ENCODE measurements at places on chromosomes 4 and X. TPM values are rescaled to one million over a fixed set of nuclear protein-coding genes. Genes with fewer than 3 reads are reported as not detected.
A peak's percentile ranks its signal among the peaks of the same experiment; 100 is the strongest.

GRCh38 chr4:8907596-8908205 is 36.1 kb upstream of the HMX1 start:
- DNase-seq = no peak

- no peak for DNase-seq
Observed at GRCh38 chr4:77354550-77354949, 197.5 kb downstream of the CCNG2 start.

FGFBP2 gene
- polyA plus RNA-seq = 0.78 TPM

PAGE5 gene
- polyA plus RNA-seq = not detected

UGT2B15 gene
- not detected for polyA plus RNA-seq

DNA sequence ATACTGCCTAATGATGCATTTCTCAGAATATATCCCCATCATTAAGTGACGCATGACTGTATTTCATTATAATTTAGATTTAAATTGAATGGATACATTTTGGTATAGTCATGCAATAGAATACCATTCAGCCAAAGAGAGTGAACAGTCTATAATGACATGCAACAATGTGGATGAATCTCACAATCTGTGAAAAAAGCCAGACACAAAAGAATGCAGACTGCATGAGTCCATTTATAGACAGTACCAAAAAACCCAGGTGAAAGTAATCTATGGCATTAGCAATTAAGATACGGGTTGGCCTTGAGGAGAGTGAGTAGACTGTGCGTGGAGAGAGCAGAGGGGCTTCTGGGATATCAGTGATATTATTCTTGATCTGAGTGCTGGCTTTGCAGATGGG is 239.7 kb upstream of the PGRMC2 start:
- DNase-seq = no peak

DNA sequence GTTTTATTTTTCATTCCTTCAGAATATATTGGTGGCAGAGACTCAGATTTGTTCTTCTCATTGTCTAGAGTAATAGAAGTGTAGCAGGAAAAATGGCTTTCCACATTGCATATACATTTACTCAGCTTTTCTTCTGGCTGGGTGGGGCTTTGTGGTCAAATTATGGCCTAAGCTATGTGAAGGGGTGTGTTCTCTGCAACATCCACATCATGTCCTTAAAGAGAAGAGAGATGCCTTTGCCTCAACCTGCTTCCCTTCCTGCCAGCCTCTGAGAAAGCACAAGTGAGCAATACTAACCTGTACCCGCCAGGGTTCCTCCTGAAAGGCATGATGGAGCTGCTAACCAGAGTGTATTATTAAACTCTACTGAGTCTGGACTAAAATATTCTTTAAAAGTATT is 695.6 kb upstream of the FAM241A start:
- no peak for DNase-seq

- DNase-seq = no peak
Observed at GRCh38 chr4:54587107-54587891, 70.5 kb upstream of the KIT start.

GRCh38 chr4:7337196-7338058 is 97.3 kb downstream of the PSAPL1 start:
- no peak for DNase-seq

TCEAL2 gene
- polyA plus RNA-seq = 163 TPM

- no peak for DNase-seq
Observed at GRCh38 chrX:44162964-44163475, 180.5 kb downstream of the EFHC2 start.

DNA sequence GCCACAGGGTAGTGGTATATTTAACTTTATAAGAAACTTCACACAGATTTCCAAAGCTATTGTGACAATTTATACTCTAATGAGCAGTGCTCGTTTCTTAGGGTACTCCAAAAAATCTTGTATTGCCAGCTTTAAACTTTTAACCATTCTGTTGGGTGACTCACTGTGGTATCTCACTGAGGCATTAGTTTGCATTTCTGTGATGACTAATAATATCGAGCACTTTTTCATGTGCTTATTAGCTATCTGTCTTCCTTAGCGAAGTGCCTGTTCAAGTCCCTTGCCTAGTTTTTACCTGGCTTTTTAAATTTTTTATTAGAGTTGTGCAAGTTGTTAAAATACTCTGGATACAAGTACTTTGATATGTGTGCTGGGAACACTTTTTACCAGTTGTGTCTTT is 5.5 kb downstream of the PNMA3 start:
- DNase-seq = no peak

QRFPR gene
- 1.9 TPM for polyA plus RNA-seq

DNA sequence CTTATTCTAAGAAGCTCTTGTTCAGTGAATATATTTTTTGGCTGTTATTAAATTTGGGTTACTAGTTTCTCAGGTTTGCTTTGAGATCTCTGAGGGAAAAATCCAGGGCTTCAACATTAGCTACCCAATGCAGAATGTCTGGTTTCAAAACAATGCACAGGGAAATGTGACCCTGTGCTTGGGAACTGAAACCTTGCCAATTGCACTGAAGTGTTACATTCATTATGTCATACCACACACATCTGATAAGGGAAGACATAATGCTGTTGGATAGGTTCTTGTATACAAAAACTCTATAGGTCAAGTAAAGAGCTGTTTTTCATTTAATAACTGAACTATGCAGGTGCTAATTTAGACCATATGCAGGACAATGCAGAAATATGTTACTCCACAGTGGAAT is 345.3 kb upstream of the BMP3 start:
- no peak for DNase-seq

ENOPH1 gene
- polyA plus RNA-seq = 48.6 TPM

NMU gene
- 33.2 TPM for polyA plus RNA-seq

- no peak for DNase-seq
Observed at GRCh38 chr4:75412746-75413145, 101.5 kb downstream of the RCHY1 start.

DNA sequence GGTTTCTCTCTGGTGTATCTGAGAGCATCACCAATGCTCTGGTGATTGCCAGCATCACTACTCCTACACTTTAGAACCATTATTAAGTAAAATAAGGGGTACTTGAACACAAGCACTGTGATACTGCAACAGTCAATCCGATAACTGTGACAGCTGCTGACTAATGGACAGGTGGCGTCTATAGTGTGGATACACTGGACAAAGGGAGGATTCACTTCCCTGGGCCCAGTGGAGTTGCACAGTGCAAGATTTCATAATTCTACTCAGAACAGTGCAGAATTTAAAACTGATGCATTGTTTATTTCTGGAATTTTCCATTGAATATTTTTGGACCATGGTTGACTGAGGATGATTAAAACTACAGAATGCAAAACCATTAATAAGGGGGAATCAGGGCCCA is 97.8 kb downstream of the SHROOM3 start:
- DNase-seq = no peak

DNA sequence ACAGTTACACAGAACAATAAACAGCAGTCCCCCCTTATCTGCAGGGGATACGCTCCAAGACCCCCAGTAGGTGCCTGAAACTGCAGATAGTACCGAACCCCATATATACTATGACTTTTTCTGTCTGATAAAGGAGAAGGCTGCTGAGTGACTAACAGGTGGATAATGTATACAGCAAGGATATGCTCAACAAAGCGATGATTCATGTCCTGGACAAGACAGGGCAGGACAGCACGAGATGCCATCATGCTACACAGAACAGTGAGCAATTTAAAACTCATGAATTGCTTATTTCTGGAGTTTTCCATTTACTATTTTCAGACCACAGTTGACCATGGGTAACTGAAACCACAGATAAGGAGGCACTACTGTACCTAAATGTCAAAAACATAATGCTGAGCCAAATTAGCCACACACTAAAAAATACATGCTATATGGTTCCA is 76.1 kb downstream of the MANBA start:
- no peak for DNase-seq

- DNase-seq = no peak
Observed at GRCh38 chr4:128332081-128332480, 44.5 kb upstream of the PGRMC2 start.

- no peak for DNase-seq
Observed at GRCh38 chr4:8728536-8729407, 136.2 kb downstream of the CPZ start.

DNA sequence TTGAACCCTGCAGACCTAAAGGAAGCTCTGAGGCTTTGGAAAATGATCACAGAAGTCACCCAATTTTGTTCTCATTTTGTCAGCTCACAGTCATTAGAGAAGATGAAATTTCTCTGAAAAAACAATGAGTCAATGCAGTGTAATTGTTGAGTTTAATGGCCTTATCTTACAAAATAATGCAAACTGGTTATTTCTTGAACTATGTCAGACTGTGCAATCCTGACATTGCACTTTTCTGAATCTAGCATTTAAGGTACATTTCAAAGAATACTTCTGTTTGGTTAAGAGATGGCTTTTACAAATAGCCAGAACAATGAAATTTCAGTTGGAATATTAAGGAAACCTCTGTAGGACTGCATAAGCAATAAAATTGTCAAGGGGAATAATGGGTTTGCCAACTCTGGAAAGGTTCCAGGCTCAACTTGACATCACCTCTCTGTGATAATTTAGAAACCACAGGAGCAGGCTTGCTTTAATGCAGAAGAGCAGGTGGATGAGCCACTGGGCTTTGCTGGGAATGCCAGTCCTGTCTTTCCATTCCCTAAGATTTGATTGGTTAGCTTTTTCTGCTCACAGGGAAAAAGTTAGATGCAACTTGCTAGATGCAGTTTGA is 222.8 kb downstream of the FRMPD4 start:
- DNase-seq = no peak

DNA sequence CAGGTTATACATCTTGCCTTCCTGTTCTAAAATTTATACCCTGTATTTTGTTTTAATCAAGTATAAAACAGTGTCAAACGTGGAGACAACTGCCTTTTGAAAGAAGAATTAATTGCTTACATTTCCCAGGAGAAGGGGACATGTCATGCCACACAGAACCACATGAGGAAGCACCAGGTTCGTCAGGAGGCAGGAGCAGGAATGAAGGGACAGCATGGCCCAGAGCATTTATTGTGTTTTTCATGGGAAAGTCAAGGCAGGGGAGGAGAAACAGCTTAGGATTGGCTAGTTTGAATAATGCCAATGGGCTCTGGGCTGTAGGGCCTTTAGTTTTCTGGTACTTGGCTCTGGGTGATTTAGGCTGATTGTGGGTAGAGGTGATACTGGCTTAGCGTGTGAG is 203.7 kb downstream of the CFAP299 start:
- no peak for DNase-seq

- no peak for DNase-seq
Observed at GRCh38 chr4:6011271-6011671, 7.0 kb downstream of the C4orf50 start.

DNA sequence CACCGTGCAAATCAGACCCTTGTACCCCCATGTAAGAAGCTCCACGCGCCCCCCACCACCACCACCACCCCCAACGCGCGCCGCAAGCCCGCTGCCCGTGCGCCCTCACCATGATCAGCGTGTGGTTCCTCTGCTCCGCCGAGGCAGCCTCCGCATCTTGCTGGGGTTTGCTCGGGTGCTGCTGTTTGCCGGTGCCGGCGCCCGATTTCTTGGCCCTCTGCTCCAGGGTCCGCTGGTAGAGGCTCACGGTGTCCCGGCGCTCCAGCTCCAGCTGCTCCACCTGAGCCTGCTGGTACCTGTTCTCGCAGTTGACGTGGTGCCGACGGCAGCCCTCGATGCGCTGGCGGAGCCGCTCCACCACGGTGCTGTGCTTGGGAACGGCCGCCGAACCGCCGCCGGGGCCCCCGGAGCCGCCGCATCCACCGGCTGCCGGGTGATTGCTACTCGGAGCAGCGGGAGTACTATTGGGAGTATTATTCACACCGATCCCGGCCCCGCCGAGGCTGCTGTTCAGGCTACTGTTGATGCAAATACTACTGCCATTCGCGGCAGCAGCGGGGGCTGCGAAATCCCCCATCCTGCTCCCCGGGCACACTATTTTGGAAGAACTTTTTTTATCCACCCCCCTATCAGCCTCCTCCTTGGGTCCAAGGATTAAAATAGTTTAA is 1.1 kb downstream of the MAML3 start:
- peak; percentile 78 for DNase-seq

GRCh38 chr4:188341428-188341827 is 202.2 kb downstream of the TRIML1 start:
- no peak for DNase-seq

- peak; percentile 20 for DNase-seq
Observed at GRCh38 chr4:167052631-167053091, 181.6 kb downstream of the SPOCK3 start.

DNA sequence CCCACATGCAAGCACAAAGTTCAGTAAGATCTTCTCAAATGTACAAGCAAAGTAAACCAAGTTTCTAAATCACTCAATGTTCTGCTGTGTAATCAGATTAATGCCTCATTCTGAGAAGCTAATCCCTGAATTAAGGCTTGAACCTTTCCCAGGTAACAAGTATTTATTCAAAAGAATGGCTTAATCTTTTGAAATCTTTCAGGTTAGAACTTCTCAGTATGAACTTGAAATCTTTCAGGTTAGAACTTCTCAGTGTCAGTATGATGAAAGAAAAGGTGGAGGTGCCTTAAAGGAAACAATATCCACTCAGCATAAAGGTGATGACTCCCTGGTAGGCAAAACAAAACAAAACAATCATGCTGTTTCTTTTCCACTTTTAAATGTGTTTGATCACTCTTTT is 29.0 kb downstream of the TMPRSS11B start:
- DNase-seq = no peak

GRCh38 chr4:96844858-96845490 is 1005.1 kb downstream of the PDHA2 start:
- DNase-seq = peak; percentile 72

Data from brain (organoid and tissue), 16 donors.